NCI-H526 (cell line): ENCODE measurements at places on chromosomes 2 and 18.

DNA sequence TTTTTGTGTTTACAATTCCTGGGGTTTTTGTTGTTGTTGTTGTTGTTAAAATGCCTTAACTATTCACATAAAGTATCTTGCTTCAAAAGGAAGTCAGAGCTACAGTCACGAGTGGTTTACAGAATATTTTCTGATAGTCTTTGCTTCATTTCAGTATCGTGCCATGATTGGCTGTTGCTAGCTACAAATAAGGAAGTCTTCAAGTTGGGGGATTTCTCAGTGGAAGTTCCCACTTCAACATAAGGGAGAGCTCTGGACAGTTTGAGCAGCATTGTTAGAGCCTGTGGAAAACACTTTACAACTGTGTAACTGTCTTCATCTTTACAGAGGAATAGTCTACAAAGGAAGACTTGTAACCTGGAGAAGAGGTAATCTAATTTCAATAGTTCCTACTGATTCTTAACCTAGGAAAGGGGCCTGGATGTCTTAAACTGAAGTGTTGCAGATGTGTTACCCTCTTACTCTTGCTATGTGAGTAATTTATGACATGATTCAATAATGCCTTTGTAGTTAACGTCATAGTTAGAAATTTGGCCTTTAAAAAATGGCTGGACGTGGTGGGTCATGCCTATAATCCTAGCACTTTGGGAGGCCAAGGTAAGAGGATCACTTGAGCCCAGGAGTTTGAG, 23.4 kb upstream of the TANK start:
- no peak for DNase-seq

DNA sequence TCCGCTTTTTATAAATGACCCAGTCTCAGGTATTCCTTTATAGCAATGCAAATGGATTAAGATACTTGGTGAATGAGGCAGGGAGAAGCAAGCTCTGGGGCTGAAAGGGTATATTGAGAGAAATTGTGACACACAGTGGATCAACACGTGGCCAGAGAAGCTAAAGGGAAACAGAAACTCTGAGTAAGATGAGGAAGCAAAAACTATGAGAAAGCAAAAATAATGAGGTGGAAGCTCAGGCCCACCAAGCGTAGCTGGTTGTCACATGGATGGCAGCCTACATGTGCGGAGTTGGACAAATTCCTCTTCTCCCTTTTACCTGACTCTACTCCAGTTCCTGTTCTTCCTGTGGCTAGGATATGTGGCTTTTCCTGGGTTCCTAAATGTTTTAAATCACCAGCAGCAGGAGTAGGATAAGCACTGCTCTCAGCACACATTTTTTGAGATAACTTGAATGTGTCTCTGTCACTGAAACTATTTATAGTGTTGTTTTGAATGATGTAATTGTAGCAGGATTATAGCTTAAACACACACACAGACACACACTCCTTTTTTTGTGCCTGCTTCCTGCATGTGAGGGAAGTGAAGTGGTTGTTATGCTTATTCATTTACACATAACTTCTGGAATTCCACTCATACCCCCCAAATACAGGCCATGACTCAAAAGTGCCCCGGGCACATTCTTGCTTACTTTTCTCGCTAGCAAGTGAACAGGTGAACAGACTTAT, 30.1 kb upstream of the EPC2 start:
- no peak for DNase-seq

DNA sequence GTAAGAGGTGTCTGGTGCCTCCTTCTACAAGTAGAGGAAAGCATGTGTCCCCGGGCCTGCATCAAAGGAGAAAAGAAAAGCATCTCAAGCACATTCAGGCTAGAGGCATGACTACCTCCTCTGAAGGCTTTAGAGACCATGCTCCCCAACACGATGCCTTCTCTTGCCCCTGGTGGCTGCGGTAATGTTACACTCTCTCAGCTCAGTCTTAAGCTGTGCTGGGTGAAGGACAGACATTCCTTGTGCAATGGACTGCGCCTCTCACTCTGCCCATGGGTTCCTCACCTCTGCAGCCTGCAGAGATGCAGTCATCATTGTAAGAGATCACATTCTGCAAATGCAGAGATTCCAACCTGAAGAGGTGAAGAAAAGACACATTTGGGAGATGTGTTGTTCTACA, 148.2 kb upstream of the HNRNPA3 start:
- DNase-seq = no peak

DNA sequence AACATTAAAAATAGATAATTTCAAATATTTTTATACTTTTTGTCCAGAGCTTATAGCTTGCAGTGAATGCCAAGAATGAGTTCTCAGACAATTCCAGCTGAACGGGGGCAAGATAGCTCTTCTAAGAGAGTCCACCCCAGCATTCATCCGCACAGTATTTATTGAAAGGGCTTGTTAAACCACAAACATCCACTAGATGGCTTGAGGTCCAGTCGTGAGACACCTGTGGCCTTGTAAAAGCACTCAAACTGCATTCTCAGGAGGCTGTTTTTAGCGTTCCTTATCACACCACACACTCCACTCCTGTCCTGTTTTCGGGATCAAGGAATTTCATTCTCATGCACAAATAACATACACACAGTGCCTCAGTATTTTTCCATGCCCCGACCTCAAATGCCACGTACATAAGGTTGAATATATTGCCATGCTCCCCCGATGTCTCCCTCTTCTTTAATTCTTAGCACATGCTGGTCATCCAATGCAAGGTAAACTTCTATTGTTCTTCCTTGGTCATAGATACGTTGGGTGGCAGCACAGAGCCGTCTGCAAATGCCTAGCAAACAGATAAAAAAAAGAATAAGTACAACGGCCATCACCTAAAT, 47.4 kb downstream of the DNAJC10 start:
- DNase-seq = peak; percentile 61

- DNase-seq = no peak
Measured at GRCh38 chr2:9781252-9781651, 62.0 kb upstream of the TAF1B start.

GRCh38 chr2:74052732-74053710, 68.3 kb downstream of the TET3 start:
- no peak for DNase-seq

- DNase-seq = no peak
Measured at GRCh38 chr2:143081616-143082015, 47.6 kb upstream of the ARHGAP15 start.

- DNase-seq = no peak
Measured at GRCh38 chr2:162018530-162018929, 55.5 kb downstream of the DPP4 start.

GRCh38 chr2:58056192-58056916, 9.7 kb downstream of the VRK2 start:
- DNase-seq = peak; percentile 50

- DNase-seq = no peak
Measured at GRCh38 chr2:139798391-139798790, 1018.2 kb upstream of the NXPH2 start.

DNA sequence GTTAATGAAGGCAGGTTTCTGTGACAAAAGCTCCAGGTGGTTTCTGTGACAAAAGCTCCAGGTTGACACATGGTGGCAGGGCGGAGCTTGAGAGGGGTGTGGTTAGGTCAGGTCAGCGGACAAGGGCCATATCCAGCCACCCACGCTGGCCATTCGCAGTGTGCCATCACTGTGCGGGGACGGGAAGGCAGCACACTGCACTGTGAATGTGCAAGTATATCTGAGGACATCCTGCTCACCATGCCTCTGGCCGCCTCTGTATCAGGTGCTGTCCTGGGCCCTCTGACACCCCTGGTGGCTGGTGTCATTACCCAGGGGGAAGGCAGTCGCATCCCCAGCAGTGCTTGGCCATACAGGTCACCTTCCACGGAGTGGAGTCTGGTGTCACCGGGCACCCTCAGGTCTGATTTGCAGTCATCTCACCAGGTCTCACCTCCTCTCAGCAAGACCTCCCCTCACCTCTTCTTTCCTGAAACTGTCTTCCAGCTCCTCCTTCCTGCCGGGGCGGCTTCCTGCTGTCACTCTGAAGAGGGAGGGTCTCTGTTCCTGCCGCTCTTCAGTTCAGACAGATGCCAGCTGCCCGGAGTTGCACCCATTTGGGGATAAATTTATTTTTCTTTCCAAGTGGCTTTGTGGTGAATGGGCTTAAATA, 34.9 kb downstream of the CTIF start:
- DNase-seq = no peak

DNA sequence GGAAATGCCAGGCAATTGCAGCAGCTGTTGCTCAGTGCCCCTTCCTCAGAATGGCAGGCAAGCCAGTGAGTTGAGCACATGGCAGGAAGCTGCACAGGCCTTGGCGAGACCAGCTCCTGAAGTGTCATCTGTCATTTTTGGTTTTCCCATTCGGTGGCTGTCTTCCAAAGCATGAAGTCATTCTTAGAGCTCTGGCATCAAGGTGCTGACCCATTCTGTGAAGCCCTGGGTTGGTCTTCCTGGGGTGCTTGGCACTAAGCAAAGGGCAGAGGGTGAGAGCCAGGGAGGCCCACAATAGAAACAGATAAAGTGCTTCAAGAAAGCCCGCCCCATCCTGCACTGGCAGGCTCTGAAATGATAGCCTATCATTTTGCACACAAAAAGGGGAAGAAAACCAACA, 150.5 kb downstream of the VAPA start:
- no peak for DNase-seq

DNA sequence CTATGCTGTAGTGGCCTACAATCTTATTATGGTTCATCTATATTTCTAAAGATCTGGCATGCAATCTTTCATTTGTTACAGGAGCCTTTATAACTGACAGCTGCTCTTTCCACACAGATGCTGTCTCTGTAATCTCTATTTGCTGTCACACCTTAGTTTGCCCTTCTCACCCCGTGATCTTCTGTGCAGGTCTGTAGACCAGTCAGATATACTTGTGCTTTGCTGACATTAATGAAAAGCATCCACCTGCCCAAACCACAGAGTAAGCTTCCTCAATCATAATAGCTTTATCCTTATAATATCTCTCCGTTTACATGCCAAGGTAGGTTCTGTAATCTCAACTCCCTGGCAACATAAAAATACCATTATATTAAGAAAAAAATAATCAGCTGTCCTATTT, 122.4 kb downstream of the GRB14 start:
- DNase-seq = no peak

- peak; percentile 83 for DNase-seq
Measured at GRCh38 chr2:128027801-128028667, at the start of gene SAP130. TSS of gene SAP130 (minus strand) at chr2:128028059. CDS start at chr2:128026292, 1,767 bp downstream.
